ENCODE measurements at places on chromosomes 13 and 19.
A peak's percentile ranks its signal among the peaks of the same experiment; 100 is the strongest.

DNA sequence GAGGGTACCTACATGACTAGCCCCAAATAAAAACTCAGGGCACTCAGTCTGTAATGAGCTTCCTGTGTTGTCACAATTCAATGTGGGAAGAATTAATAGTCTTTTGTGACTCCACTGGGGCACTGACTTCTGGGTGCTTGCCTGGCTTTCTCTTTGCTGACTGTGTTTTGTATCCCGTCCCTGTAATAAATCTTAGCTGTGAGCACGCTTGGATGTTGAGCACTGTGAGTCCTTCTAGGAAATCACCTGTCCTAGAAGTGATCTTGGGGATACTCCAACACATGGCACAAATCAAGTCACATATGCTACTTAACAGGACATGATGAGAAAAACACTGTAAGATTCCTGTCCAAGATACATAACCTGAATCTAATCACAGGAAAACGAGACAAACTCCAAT, 83.0 kb downstream of the USP12 start:
- DNase-seq: no peak

GRCh38 chr13:30421093-30422053, 920 bp upstream of the UBE2L5 start:
- no peak for DNase-seq

- no peak for DNase-seq
Measured at GRCh38 chr19:13128583-13128982, 10.5 kb downstream of the NACC1 start.

DNA sequence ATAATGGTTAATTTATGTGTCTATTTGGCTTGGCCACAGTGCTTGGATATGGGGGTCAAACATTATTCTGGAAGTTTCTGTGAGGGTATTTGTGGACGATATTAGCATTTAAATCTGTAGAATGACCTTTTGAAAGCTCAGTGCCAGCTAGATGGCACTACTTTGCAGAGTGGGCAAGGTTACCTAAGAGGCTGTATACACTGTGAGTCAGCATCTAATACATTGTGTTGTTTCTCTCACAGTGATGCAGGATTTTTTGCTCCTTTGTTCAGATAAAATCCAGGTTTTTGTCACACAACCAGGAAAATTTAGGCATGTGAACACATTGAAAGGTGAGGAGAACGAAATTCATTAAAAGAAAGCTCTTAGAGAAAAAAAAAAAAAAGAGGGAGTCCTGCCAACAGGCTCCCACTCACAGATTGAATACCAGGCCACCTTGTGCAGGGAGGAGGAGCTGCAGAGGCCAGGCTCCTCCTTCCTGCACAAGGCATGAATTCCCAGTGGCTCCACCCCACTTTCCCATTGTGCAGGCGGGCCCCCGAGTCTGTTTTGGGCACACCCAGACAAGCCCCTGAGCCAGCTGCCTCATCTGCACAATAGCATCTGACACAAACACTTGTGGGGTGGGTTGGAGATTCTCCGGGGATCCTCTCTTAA, 551.0 kb upstream of the ATXN8OS start:
- no peak for DNase-seq

DNA sequence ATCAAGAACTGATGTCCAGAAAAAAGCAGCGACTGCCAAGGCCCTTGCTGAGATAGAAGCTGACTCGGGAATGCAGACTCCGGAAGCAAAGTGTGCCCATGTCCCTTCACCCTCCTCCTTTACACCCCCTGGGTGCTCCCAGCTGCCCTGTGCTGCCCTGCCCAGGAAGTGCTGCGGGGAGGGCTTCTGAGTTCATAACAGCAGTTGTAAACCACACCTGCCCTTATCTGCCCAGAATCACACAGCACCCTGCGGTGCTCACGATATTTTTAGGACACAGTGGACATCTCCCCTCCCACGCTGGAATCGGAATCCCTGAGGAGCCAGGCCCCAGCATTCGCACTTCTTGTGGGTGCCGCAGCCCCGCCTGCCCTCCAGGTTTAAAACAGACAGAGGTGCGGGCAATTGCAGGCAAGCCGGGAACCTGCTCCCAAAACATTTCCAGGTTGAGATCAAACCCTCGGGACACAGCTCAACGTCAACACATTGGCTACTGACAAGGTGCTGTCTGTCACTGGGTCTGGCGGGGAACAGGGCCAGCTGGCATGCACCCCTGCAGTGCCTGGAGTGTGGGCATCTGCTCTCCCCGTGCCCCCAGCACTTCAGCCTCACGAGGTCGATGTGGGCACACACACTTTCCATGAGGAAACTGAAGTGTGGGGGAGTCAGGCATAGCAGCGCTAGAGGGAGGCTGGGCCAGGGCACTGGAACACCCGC, 36.8 kb downstream of the RAB20 start:
- DNase-seq: no peak

- no peak for DNase-seq
Measured at GRCh38 chr19:10228920-10229319, 2.2 kb downstream of the S1PR2 start.

GRCh38 chr13:33287142-33287882, 1.8 kb upstream of the STARD13 start:
- no peak for DNase-seq

DNA sequence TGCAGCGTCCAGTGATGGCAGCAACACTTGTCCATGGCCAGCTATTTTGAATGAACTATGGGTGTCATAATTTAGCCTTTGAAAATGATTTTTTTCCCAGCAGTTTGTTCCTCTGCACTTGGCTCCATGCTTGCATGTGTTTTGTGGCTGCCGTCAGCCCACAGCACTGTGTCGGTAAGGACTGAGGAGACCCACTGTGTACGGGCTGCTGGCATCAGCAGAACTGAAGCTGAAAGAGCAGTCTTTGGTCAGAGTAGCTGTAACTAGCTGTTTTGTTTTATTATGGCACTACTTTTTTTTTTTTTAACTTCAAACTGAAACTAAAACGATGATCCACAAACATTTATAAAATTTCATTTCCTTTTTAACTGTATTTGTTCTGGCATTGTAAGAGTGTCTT, 50.3 kb upstream of the TEX29 start:
- DNase-seq: no peak

- no peak for DNase-seq
Measured at GRCh38 chr19:3722443-3723109, 14.4 kb downstream of the TJP3 start.

GRCh38 chr19:51319649-51320279, 8.3 kb downstream of the IGLON5 start:
- no peak for DNase-seq

DNA sequence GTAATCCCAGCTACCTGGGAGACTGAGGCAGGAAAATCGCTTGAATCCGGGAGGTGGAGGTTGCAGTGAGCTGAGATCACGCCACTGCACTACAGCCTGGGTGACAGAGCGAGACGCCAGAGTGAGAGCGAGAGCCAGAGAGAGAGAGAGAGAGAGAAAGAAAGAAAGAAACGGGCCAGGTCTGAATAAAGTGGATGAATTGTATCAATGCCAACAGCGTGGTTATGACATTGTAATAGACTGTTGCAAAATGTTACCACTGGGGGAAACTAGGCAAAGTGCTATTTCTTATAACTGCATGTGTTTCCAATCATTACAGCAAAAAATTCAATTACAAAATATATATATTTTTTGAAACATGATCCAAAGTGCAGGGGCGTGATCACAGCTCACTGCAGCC, 11.8 kb upstream of the BTBD2 start:
- no peak for DNase-seq

GRCh38 chr13:46731535-46731934, 65.4 kb downstream of the ESD start:
- DNase-seq: no peak

DNA sequence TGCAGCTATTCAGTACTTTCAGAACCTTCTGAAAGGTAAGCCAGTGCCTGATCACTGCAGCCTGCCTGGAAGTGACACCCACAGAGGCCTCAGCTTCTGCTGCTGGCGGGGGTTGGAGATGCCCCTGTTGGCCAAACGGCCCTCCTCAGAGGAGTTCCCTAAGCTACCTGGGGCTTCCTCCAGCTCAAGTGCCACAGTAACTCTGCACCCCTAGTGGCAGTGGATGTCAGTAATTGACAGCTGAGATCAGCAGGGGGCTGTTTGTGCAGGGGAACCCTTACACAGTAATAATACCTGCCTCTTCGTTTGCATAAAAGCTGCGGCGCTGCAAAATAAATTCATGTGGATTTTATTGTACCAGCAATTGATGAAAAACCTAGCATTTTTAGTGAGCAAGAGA, 28.9 kb downstream of the TDRD12 start:
- DNase-seq: no peak

DNA sequence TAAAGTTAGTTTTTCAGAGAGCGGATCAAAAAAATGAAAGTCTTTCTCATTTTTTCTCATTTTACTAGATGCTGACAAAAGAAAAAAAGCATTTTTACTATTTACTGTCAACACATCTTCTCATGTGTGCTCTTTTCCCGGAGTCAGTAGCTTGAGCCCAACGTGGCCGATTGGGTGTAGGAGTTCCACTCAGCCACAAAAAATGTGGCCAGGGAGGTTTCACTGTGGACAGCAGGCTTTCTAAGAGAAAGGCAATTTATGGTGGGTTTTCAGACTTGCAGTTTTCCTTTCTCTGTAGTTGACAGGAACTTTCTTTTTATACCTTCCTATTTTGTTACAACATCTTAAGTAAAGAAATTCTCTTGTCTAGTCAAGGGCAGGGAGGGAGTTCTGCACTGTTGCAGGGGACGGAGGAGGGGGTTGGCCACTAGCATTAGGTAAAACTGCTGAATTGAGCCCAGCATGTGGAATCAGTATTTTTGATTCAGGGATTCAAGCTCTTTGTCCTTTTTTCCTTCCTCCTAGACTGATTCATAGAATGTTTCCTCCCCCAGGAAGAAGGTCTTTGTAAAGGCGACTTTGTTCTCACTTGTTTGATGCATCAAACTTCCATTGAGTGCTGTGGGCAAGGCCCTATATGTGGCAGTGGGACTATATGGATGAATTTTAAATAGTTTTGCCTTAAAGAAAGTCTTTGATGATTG, 123.1 kb downstream of the B3GLCT start:
- DNase-seq: no peak

- DNase-seq: no peak
Measured at GRCh38 chr13:21089830-21090229, 28.4 kb upstream of the LATS2 start.

GRCh38 chr19:35027851-35028599, 2.2 kb upstream of the SCN1B start:
- no peak for DNase-seq

GRCh38 chr13:43573802-43574514, 212.8 kb downstream of the ENOX1 start:
- no peak for DNase-seq

DNA sequence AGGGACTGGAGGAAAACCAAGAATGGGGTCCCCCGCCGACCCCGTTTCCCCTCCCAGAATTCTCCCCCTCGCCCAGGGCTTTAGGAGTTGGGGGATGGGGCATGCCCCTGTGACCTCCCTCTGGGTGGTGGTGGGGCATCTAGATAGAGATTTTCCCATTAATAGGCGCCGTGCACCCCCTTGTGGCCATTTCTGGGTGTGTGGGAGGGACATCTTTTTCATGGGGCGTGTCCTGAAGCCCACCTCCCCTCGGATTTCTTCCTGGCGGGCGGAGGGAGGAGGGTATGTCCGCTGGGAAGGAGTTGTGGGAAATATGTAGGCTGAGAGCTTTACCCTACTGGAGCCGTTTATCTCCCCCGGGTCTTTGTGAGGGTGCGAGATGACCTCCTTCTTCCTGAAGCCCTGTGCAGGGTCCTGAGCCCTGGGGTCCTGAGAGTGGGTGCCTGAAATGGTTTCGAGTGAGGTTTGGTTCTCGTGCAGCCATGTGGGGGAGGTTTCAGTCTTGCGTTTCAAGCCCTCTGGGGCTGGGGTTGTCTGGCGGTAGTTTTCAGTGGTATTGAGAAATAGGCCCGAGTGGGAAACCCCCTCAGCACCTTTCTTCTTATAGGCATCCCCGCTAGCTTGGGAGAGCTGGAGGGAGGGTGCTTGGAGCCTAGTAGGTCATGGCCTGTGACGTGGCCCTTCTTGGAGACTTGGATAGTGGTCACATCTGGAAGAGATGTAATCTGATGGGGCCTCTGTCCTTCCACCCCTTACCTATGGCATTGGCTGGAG, 1.0 kb downstream of the PRMT1 start:
- DNase-seq: peak; percentile 71

DNA sequence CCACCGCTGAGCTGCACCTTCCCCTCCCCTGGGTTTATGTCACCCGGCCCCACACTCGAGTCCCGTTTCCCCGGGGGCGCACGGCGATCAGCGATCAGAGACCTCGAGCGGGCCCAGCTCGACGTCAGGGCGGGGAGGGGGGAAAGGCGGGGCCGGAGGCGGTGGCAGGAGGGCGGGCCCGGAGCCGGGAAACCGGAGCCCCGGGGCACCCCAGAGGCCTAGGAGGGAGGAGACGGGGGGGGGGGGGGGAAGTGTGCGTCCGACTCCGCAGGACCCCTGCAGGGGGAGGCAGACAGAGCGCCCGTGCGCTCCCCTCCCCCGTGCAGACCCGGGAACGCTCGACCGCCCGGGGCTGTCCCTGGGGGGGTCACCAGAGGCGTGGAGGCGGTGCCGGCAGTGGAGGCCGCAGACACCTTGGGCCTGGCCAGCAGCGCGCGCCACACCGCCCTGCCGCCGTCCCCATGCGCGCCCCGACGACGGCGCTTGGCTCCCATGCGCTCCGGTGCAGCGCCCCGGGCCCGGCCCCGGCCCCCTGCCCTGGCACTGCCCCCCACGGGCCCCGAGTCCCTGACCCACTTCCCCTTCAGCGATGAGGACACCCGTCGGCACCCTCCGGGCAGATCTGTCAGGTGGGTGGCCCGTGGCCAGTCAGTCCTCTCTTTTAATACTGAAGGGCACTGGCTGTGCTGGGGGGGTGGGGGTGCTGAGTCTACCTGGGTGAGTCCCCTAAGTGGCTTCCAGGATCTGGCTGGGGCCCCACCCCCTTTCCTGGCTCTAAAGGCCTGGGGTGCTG, 11.8 kb downstream of the PDE4A start:
- no peak for DNase-seq

- DNase-seq: no peak
Measured at GRCh38 chr13:52599037-52599847, 43.0 kb upstream of the HNRNPA1L2 start.

DNA sequence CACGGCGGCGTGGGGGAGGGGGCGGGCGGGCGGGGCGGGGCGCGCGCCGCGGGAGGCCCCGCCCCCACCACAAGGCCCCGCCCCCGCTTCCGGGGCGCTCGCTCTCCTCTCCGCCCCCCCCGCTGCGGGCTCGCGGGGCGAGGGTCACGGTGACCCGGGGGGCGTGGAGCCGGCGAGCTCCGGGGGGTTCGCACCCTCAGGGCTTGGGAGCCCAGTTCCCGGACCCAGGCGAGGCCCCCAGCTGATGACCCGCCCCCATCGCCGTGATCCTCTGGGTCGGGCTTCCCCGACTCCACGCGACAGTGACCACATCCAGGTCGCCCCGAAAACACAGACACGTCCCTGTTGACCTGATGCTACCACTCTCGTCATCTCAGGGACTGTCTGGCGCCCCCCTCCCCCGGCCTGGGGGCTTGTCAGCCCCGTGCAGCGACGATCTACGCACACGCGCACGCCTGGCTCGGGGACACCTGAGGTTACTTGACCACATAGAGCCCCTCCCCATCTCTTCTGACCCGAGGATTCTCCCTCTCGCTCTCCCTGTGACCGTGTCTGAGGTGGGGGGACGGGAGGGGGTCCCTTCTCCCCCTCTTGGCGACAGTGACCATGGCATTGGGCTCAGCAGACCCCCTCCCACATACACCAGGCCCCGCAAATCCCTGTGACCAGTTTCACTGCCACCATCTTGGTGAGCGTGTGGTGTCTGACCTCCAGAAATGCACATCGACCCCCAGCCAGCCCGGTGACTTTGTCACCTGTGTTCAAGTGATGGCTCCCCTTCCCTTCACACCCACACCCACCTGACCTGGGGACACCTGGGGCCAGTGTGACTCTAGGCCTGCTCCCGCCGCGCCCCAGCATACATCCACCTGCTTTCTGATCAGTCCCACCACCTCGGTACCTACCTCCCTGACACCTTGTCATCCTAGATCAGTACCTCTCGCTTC, 670 bp downstream of the MAP2K7 start:
- no peak for DNase-seq
